A549 (cell line): ENCODE measurements at places on chromosomes 2 and 18.

DNA sequence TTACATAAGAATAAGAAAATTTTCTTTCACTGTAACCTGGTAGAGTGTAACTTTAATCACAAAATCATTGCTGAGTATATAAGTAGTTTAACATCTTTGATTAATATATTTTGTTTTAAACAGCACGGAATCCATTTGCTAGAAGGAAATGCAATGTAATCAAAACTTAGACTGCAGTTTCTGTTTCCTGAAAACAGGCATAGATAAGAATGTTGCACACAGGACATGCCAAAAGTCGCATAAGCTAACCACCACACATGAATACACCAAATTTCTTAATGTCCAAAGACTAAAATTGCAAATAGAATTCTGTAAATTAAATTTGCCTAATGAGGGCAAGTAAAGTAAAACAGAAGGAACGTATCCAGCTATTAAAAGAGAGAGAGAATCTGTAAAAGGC is 51.0 kb upstream of the SERPINB2 start:
- DNase-seq, result no peak

DNA sequence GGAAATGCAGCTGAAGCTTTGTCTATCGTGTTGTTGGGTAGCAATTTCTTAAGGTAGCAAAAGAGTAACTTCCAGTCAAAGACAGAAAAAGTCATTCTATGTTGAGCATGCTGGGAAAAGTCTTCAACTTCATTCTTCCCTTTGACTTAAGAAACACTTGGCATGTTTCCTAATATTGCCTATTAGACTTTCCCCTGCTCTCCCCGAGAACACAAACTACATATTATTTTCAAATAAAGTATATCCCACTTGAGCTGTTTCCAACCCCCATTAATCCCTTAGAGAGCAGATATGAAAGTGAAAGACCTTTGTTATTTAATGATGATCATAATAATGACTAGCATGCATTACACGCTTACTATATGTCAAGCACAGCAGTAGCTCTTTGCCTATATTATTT is 136.0 kb upstream of the SPOPL start:
- no peak for DNase-seq

DNA sequence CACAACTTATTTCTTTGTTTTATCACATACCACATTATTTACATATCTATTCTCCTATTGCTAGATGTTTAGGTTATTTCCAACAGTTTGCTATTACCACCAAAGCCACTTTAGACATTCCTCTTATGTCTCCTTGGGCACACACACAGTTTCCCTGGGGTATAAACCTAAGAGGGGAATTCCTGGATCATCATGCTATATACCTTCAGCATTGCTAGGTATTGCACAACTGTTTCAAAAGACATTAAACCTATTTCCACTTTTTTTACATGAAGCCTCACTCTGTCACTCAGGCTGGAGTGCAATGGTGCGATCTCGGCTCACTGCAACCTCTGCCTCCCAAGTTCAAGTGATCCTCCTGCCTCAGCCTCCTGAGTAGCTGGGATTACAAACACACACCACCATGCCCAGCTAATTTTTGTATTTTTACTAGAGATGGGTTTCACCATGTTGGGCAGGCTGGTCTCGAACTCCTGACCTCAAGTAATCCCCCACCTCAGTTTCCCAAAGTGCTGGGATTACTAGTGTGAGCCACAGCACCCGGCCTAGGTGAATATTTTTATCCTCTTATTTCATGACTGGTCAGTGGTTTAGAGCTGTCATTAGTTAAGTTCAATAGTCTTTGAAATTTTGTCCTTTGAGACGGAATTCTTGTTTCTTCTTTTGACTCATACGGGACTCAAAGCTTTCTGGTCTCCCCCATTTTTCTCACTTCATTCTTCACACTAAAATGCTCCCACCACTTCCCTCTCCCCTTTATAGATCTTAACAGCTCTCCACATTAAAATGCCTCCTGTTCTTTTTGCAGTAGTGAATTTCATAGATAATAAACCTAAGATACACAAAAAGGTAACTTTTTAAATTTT is 30.3 kb downstream of the SULT1C4 start:
- DNase-seq, result no peak

GRCh38 chr2:86223927-86224560 is 24.8 kb downstream of the MRPL35 start:
- DNase-seq, result no peak

DNA sequence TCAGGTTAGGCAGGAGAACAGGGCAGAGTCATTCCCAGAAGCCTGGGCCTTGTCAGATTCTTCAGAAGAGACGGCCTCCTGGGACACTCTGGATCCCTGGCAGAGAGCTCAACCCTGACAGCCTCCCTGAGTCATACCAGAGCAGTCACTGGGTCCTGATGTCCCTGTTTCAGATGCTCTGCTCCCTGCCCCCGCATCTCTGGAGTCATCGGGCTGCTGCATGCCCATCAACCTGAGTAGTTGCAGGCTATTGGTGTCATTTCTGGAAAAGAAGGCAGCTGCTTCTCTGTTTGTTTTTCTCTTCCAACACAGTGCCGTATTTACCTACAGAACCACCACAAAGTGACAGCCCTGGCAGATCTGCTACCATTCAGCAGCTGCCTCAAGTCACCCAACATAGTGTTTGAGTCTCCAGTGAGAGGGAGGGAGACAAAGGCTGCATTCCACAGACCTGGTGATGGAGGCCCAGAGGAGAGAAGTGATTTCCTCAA is 145.1 kb downstream of the B3GNT2 start:
- DNase-seq, result no peak

DNA sequence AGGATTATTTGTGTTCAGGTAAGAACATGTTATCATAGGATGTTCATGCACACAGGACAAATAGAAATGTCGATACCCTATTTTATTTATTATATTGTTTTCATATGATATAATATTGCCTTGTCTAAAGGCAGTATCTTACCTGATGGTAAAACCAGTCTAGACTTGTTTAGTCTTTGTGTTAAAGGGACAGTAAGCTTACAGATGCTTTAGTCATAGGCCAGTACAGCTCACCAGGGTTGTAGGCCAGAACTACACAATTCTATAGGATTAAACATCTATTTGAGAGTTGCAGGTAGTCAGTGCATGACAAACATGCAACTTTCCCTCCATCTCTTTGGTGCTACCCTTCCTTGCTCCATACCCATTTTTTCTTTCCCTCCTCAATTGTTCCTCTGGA is 158.5 kb downstream of the GALNT3 start:
- no peak for DNase-seq

GRCh38 chr2:191797942-191798876 is 48.7 kb downstream of the CAVIN2 start:
- DNase-seq, result no peak

DNA sequence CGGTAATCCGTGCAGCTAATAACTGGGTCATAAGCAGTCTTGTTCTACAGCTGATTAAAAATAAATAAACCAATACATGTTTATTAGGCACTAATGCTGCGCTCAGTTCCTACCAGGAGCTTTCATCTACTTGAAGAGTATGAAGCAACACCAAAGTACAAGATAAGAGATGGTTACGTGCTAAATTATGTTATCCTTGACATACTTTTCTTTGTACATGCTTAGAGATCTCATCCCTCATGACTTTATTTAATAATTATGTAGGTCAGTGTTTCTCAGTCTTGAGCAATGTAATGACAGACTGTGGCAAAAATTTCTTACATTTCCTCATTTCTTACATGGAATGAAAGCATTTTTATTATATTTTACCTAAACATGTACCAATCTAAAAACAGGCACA is 54.6 kb upstream of the COBLL1 start:
- DNase-seq, result no peak

GRCh38 chr2:198628596-198628995 is 824.2 kb downstream of the PLCL1 start:
- no peak for DNase-seq

DNA sequence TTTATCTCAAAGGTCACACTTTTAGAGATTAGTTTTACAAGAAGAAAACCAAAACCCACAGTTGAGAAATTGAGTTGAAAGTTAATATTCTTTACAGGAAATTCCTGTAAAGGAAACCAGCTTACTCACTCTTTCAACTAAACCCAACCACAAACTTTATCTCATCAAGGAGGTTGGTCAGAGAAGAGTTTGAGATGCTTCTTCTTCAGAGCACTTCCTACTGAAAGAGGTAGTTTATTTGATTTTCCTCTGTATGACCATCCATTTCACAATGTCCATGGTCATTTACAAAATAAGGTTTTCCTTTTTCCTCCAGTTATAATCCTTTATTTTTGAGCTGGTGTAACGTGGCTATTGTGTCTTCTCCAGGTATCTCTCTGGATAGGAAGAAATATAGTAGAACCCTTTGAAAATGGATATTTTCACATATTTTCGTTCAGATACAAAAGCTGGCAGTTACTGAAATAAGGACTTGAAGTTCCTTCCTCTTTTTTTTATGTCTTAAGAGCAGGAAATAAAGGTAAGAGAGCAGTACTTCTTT is 4.5 kb upstream of the IL18RAP start:
- DNase-seq, result no peak

DNA sequence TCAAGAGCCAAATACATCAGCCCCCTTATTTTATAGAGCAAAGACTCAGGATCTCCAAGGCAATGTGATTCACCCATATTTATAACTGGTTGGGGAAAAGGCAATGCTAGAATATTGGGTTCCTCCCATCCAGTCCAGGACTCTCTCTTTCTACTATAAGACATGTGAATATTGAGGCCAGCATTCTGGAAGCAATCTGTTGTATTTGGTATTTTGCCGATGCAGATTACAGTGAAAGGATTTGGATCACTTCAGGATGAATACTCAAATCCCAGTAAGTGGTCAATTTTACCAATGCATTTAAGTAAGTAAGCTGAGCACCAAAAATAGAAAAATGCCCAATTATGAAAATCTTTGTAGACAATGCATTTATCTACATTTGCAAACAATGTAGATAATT is 1834.7 kb upstream of the PIK3C3 start:
- no peak for DNase-seq

DNA sequence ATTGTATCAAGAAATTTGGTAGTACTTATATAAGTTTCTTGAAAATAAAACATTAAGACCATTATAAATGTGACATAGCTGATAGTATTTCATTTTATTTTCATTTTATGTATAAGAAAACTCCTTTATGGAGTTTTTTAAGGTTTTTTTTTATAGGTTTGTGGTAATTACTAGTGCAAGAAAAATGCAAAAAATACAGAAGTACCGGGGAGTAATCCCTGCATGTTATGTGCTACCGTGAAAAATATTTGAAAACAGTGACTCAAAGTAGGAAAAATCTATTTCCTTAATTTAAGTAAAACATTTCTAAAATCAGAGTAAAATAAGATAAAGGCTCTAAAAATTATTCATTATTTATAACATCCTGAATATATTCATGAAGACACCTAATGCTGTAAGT is 21.6 kb downstream of the ZSWIM2 start:
- DNase-seq, result no peak

GRCh38 chr18:68439642-68440041 is 275.3 kb downstream of the TMX3 start:
- DNase-seq, result no peak

DNA sequence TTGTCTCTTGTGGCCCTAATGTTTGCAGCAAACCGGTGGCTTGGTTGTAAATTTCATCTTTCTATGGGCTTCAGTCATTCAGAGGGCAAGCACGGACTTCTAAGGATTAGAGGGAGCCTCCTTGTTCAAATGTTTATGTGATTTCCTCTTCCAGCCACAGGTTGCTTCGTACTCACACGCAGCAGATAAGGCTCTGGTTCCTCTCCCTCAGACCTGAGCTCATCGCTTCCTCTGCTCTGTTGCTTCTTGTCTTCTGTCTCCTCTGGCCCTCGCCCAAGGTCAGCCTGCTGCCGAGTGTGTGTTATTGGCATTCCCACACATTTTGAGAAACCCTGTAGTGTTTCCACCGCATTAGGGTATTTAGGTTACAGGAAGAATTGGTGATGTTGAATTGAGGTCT is 44.0 kb downstream of the MYL12B start:
- DNase-seq, result no peak

GRCh38 chr2:155250800-155251199 is 552.3 kb downstream of the KCNJ3 start:
- peak; percentile 20 for DNase-seq

DNA sequence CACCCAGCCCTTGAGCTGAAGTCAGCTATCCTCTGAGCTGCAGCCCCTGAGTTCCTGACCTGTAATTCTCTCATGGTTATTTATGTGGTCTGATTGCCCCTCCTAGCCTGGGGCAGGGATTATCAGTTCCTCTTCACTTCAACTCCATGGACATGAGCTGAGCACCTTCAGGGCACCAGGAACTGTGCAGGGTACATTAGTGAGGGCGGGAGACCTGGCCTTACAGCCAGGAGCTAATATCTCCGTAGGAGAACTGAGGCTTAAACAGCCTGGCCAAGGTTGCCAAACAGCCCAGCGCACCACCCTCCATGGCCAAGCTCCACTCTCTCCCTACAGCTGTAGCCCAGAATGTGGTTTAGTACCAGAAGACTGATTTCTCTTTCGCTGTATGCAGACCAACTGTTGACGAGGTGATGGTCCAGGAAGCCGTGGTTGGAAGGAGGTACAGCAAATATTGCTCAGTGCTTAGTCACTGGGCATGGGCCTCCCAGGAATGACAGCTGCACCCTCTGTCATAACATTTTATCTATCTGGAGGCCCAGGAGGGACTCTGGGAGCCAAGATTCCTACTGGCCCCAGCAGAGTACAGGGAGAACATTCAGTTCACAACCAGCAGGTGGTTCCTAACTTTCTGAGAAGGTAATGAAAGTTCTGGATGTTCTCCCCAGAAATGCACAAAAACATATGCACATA is 228.7 kb upstream of the SIX2 start:
- DNase-seq, result peak; percentile 84
